CD14-positive monocyte (primary cell): ENCODE measurements at places on chromosomes 12 and 14.

GRCh38 chr14:69493791-69494190, 9.3 kb downstream of the PLEKHD1 start:
- no peak for DNase-seq

- no peak for DNase-seq
Observed at GRCh38 chr12:57470286-57470969, 9.2 kb downstream of the ARHGAP9 start.

DNA sequence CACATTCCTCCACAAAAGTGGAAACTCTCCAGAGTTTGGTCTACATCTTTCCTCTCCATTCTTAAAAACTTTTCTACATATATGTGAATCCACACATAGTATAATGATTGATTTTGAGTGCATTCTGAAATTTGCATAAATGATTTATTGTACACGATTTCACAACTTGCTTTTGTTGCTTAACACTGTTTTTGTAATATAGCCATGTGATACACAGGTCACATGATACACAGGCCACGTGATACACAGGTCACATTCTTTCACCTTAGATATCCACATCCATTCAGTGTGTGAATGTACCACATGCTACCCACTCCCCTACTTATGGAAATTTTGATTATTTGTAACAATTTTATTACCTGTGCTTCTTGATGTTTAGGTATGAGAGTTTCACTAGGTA, 319.1 kb downstream of the ZFP36L1 start:
- peak; percentile 50 for DNase-seq

DNA sequence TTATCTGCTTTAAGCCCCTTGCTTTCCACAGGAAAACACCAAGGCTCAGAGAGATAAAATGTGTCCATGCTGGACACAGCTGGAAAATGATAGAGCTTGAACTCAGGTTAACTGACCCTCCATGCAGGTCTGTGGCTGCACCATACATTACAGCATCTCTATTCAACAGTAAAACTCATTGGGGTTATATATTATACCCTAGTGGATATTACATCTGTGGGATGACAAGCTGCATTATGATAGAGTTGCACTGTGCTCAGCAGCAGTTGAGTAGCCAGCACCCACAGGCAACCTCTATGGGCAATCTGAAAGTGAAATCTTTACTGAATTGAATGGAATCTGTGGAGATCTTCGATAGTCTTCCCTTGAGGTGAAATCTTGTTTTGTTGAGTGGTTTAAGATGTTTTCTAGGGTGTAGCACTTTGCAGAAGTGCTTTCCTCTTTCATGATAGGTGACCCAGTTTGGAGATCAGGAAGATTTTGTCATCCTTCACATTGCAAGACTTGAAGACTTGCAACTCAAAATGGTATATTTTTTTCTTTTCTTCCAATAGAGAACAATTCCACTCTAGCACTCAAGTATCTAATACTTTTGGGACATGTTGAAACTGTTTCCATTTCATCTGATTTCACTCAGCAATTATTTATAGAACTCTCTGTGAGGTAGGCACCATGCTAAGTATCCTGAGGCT, 389.2 kb downstream of the RAD51B start:
- no peak for DNase-seq

DNA sequence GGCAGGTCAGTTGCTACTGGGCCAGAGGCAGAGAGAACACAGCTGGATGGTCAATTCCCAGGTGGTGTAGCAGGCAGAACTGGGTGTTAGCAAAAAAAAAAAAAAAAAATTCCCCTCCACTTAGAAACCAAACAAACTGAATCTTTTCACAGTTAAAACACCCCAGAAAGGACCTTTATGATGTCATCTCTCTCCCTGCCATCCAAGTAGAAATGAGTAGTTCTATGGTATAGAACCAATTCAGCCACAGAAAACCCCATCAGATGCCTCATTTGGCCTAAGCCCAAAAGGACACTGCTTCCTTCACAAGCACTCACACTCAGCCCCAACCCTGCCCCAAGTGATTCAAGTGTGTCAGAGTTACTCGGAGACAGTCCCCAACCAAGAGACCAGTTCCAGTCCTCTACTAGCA, 230.8 kb downstream of the DPF3 start:
- DNase-seq, result no peak

DNA sequence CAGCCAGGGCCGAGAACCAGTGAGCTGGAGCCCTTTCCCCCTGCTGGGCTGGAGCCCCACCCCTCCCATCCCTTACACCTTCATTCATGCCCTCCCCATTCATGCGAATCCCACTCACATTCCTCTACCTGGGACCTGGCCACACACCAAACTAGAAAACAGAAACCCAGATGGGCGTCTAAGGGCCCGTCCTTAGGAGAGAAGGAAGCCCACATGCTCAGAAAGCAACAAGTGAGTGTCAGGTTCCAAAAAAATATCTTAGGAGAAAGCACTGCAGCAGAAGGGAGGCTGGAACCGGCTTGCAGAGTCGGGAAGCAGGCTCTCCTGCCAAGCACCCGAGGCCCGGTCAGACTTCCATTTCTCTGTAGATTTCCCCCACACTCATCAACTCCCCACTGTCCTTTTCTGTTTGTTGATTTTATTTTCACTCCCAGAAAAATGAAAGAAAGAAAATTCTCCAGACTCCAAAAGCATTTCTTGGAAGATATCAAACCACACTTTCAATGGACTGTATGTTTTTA, 13.6 kb downstream of the BCL11B start:
- DNase-seq, result no peak

- DNase-seq, result no peak
Observed at GRCh38 chr14:99191395-99192027, 80.5 kb downstream of the BCL11B start.

DNA sequence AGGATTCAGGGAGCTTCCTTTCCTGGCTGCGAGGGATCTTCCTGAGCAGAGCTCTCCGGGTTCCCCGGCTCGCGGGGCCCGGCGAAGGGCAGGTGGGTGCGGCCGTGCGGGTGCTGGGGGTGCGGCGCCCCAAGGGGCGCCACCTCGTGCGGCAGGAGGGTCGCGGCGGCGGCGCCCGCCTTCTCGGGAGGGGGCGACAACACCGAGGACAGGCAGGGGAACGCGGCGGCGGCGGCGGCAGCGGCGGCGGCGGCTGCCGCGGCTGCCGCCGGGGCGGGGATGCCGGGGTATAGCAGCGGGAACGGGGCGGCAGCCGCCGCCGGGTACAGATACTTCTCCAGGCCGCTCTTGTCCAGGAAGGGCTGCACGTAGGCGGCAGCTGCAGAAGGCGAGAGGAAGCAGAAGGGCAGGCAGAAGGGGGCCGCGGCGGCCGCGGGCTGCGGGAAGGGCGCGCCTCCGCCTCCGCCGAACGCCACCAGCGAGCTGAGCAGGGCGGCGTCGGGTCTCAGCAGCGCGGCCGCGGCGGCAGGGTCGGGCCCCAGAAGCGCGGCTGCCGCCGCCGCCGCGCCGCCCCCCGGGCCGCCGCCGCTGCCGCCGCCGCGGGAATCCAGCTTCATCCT, 2.7 kb downstream of the BHLHE41 start:
- DNase-seq, result peak; percentile 47

GRCh38 chr14:75484711-75485429, 37.4 kb upstream of the BATF start:
- no peak for DNase-seq
